Hematopoietic multipotent progenitor cell treated with erythropoietin and hydrocortisone succinate and interleukin-3 and kit ligand, for 8 days (in vitro differentiated cells): ENCODE measurements at places on chromosomes 13 and 19.
A peak's percentile ranks its signal among the peaks of the same experiment; 100 is the strongest.

DNA sequence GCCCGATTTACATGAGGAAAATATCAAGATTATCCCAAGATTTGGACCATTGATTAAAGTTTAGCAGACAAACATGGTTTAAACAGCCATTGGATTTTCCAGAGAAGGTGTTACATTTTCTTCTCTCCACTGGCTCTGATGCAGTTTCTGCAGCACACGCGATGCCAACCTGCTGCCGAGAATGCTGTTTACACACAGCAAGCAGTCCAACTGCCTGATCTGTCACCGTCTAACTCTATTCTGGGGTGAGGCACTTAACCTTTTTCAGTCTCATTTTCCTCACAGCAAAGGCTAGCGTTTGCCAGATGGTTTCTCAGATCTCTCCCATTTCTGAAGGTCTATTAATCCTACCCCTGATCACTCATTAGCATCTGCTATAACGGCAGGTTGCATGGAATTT is 763.5 kb upstream of the GPC6 start:
- DNase-seq = no peak

DNA sequence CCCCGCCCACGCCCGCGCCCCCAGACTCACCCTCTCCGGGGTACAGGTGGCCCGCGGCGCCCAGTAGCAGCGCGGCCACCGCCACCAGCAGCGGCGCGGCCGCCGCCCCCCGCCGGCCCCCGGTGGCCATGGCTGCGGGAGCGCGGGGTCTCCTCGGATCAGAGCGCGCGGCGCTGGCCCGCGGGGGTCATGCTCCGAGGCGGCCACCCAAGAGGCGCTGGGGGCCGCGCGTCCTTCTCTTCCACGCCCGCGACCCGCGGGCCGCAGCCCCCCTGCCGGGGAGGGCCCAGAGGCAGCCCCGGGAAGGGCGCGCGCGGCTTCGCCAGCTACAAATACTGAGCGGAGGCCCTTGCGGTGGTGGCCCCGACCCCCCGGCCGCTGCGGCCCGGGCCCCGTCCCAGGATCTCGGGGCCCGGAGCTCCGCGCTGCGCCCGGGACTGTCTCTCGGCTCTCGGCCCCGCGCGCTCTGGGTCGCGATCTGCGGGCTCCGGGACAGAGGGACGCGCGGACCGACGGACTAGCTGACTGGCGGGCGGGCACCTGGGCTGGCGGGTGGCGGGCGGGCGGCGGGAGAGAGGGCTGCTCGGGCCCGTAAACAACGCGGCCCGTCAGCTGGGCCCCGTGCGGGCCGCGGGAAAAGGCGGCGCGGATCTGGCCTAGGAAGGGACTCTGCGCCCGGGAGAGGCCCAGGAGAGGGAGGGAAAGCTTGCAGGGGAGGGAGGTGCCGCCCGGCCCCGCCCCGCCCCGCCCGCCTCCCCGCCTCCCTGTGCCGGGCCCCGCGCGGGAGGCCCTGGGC is at the start of gene INSR:
INSR (minus strand) TSS at position 653 of the 796 bp plus-strand sequence; CDS start at position 130, 523 bp downstream.
- DNase-seq = peak; percentile 90

- DNase-seq = no peak
Observed at GRCh38 chr19:48216933-48217332, 38.8 kb downstream of the CARD8 start.

- DNase-seq = no peak
Observed at GRCh38 chr19:17931532-17932191, 1.2 kb upstream of the CCDC124 start.

- DNase-seq = peak; percentile 96
Observed at GRCh38 chr19:18281082-18282020, at the start of gene JUND. Gene JUND, minus strand, starts transcription at chr19:18281622. Its CDS starts 138 bp downstream, at chr19:18281484.
